ENCODE measurements at places on chromosomes 3 and 15. TPM values are rescaled to one million over a fixed set of nuclear protein-coding genes. Genes with fewer than 3 reads are reported as not detected.

DNA sequence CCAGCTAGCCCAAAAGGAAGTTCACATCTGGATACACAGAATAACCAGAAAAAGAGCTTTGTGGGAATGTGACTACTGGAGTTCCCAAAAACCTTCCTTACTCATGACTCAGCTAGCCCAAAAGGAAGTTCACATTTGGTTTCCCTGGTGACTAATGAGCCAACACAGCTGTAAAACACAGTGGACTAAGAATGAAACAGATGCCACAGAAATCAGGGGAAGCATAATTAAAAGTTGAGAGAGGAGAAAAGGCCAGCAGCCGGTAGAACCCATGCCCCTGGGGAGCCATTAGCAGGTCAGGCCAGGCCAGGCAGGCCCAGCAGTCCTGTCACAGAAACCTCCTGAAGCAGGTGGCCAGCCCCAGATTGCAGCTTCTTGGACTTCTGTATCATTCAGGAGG, 130.3 kb downstream of the GHSR start:
- peak; percentile 87 for DNase-seq

DNA sequence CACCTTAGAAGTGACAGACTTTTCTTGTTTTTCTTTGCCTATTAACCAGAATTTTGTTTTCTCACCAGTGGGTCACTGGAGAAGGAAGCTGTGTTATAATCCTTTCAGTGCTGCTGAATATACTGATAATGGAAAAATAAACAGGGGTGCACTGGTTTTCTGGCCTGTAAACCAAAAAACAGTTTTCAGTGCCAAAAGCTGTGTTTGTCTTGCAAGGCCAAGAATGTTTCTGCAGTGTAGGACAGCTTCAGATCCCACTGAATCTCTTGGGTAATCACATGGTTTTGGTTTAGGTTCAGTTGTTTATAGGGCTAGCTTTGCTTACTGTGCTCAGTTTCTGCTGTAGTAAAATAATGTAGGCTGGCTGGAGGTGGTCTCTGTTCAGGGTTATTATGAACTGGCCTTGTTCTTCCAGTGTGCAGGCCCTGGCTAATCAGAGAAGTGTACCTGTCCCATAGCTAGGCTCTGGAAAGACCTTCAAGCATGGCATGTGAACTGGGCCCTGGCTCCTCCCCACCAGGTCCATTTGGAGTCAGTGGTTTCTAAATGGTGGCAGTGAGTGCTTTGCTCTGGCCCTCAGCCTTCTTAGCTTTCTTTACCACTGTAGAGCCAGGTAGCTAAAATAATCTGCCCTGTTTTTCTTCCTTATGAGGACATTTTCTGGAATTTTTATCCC, 18.7 kb downstream of the PDE8A start:
- DNase-seq: no peak

GRCh38 chr15:100898661-100899462, 19.2 kb downstream of the ALDH1A3 start:
- DNase-seq: no peak

The CPA3 gene
- not detected for total RNA-seq

The GP9 gene
- not detected for total RNA-seq

The PCLAF gene
- total RNA-seq: 3.2 TPM

DNA sequence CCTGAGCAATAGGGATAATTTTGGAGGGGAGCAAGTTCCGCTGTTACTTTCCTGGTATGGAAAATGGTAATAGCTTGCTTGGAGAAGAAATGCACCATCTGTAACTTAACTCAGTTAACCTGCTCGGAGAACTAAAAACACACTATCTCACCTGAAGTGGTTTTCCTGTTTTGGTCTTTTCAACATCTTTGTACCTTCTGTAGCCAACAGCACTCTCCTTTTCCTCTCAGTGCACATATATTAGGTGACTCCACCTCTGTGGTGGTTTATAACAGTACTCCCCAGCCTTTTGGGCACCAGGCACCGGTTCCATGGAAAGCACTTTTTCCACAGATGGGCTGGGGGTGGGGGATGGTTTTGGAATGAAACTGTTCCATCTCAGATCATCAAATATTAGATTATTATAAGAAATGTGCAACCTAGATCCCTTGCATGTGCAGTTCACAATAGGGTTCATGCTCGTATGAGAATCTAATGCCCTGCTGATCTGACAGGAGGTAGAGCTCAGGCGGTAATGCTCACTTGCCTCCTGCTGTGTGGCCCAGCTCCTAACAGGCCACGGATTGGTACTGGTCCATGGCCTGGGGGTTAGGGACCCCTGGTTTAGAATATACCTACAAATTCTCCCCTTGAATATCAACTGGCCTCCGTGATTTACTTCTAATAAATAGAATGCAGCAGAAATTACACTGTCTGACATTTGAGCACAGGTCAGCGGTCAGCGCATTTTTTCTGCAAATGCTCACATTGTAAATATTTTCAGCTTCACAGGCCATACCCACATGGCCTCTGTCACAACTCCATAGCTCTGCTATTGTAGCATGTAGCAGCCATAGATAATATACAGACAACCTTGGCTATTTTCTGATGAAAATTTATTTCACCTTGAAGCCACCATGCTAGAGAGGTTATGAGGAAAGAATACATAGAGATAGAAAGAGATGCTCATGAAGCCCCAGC, 83.8 kb upstream of the SUCLG2 start:
- DNase-seq: no peak

The MAGI1 gene
- total RNA-seq: 5.0 TPM

The PATL2 gene
- 0.13 TPM for total RNA-seq

DNA sequence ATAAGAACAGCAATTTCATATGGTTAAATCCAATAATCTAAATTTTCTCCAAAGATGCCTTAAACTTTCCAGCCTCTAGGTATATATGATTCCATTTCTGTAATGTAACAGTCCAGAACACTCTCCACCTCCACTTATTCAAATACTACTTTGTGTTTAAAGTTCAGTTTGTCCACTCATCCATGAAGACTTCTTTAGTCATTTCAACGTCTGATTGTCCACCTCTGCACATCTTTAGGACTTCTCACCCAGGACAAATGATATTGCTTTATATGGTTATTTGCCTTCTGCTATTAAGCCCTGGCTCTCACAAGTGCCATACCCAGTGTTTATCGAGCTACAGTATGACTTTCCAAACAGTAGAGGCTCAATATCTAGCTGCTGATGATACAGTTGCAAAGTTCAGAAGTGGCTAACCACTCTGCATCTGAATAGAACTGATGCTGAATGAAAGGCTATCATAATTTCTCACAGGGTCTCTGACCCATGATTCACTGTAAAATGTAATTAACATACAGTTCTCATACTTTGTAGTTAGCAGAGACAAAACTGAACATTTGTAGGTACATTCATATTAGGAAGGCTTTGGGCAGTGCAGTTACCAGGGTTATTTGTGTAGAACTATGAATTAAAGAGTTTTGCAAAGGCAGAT, 93.7 kb upstream of the MBNL1 start:
- no peak for DNase-seq

GRCh38 chr3:156635973-156636372, 38.4 kb upstream of the TIPARP start:
- no peak for DNase-seq

GRCh38 chr3:108024146-108024850, 66.5 kb downstream of the CD47 start:
- DNase-seq: no peak

DNA sequence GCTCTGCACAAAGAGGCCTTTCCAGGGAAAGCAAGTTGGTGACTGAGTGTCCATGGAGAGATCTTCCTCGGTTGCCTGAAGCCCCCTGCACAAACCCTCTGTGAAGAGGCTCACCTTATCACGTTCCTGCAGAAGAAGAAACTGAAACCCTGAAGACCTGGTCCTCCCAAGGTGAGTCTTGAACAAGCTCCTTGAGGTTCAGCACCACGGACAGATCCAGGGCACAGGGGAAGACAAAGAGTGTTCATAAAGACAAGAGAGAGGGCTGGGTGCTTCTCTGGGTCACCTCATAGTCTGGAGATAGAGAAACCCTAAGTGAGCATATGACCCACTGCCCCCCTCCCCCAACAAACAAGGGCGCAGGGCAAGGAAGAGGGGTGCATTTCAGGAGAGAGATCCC, 21.7 kb upstream of the TBC1D21 start:
- peak; percentile 49 for DNase-seq

The THRB gene
- total RNA-seq: 9.0 TPM

The LMAN1L gene
- under 0.01 TPM for total RNA-seq

DNA sequence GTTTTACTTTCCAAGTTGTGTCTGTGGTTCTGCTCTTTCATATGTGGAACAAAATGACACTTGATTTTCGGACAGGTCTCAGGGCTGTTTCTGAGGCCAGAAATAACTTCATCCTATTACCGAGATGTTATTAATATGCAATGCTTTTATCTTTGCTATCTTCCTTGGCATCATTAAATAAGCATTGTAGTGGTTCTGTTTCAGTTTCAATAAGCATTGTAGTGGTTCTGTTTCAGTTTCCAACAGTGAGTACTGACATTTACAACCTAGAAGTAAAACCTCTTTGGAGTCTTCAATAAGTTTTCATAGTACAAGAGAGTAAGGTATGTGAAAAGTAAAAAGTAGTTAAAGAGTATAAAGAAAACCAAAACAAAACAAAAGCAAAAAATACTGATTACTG, 746.2 kb downstream of the GRM7 start:
- DNase-seq: no peak

Data from bronchial epithelial cell (primary cell).